ENCODE measurements at places on chromosomes 7 and 10.

GRCh38 chr10:121598263-121599249, at the start of gene FGFR2:
Gene FGFR2, minus strand, starts transcription at chr10:121598444. Its CDS starts 4,627 bp downstream, at chr10:121593817.
- peak; percentile 16 for DNase-seq

DNA sequence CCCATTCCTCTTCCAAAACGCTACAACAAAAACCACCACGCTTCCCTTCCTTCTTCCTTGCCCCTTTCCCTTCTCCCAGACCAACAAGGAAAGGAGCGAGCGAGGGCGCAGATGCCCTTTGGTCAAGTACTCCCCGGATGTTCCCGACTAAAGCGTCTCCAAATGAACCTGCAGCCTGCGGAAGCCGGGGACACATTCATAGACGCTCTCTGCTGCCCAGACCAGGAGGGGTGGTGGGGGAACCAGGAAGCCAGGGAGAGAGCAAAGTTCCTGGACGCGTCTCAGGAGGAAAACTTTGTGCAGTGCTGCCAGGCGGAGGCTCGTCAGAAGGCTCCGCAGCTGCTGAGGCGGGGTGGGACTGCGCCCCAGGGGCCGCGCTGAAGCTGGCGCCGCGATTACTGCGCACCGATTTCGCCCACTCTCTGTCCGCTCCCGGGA, 754 bp downstream of the SEMA3D start:
- DNase-seq, result peak; percentile 41

GRCh38 chr10:62708569-62708968, 96.0 kb upstream of the ADO start:
- DNase-seq, result no peak

DNA sequence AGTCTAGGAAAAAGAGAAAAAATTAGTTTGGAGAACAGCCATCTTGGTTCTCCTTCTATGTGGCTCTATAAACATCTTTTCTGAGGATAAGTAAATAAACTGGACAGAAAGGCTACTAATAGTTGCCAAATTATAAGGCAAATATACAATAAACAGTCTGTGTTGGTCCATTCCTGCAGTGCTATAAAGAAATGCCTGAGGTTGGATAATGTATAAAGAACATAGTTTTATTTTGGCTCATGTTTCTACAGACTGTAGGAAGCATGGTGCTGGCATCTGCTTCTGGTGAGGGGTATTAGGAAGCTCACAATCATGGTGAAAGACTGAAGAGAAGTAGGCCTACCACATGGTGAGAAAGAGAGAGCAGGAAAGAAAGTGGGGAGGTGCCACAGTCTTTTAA, 209.7 kb downstream of the MACC1 start:
- DNase-seq, result no peak

DNA sequence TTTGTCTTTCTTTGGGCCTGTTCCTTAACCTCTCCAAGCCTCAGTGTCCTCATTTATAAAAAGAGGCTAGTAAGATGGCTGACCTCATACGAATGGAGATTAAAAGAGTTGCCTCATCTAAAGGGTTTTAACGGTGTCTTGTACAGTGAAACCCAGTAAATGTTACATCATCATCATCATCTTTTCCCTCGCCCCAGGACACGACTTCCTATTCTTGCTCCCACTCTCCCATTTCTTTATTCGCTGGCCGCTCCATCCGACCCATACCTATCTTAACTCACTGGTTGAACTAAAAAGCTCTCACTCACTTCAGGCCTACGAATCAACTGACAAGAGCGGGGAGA, 554 bp downstream of the FRA10AC1 start:
- no peak for DNase-seq

DNA sequence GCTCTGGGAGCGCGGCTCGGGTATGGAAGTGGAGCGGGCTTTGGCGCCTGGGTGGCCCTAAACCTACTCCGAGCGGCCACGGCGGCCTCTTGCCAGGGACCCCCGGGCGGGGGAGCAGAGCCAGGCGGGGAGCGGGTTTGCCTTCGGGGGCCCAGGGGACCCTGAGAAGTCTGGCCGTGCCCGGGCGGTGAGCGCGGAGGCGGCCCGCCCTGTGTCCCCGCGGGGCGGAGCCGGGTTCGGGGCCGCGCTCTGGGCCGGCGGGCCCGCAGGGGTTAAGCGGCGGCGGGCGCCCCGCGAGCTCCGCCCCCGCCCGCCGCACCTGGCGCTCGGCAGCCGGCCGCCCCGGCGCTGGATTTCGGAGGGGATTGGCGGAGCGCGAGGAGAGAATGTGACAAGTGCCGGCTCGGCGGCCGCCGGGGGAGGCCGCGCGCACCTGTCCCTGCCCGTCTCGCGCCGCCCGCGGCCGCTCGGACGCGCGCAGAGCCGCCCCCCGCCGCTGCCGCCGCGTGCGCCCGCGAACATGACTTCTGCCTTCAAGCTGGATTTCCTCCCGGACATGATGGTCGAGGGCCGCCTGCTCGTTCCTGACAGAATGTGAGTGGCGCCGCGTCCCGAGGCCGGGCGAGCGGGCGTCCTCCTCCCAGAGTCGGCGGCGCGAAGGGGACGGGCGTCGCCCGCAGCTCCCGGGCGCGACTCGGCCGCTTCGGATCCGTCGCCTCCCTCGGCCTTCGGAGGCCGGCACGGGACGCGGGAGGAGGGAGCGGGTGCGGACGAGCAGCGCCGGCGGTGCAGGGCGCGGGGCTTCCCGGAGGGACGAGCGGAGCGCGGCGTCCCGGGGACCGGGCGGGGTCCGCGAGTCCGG, at the start of gene CELF2:
CELF2 (plus strand) TSS at position 303 of the 862 bp plus-strand sequence; CDS start at position 521, 218 bp downstream.
- DNase-seq, result peak; percentile 29

GRCh38 chr10:79375321-79376077, 28.2 kb downstream of the PPIF start:
- DNase-seq, result no peak

GRCh38 chr7:136230210-136230609, 253.1 kb upstream of the MTPN start:
- no peak for DNase-seq

- DNase-seq, result no peak
Measured at GRCh38 chr10:52187521-52188258, 126.4 kb upstream of the DKK1 start.

GRCh38 chr7:151687523-151688235, 168.0 kb upstream of the RHEB start:
- DNase-seq, result no peak

- no peak for DNase-seq
Measured at GRCh38 chr10:120278069-120278468, 179.0 kb upstream of the PLPP4 start.

DNA sequence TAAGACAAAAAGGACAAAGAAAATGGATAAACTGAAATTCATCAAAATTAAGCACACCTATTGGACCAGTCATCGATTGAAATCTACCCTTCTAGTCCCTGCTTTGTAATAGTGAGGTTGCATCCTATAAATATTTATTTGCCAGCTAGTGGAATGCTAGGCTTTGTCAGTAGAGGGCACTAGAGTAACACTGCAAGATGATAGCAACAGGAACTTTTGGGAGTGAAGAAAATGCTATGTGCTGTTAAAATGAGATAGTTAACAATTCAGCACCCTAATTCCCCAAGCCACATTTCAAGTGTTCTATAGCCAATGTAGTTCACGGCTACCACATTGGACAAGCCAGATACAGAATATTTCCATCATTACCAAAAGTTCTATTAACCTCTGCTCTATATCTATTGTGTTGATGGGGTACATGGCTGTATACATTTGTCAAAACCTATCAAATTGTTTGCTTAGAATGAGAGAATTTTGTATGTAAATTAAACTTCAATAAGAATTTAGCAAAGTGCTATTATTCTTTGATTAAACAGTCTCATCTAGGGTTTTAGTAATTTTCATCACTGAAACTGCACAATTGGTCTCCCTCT, 69.8 kb downstream of the LSMEM1 start:
- peak; percentile 31 for DNase-seq

DNA sequence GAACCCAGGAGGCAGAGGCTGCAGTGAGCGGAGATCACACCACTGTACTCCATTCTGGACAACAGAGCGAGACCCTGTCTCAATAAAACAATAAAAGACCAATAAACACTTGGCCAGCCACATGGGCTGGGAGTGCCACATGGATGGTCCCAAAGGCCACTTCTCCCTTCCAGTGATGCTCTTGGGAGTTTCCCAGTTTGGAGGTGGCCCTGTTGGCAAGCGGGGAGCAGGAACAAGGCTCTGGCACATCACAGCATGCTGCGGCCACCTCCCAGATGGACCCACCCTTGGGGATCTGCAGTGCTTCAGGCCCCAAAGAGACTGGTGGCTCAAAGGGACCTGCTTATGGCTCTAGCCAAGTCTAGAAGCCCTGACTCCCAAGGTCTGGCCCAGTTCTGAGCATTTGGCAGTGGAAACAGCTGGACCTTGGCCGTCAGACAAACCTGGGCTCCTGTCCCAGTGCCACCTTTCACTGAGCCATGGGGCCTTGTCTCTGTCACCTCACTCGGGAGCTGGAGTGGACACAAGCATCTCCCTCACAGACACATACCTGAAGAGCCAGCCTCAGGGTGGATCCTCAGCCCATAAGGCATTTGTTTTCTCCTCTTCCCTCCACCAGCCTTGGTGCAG, 91.7 kb downstream of the COL13A1 start:
- DNase-seq, result no peak

GRCh38 chr10:75127471-75127870, 16.0 kb downstream of the SAMD8 start:
- no peak for DNase-seq

DNA sequence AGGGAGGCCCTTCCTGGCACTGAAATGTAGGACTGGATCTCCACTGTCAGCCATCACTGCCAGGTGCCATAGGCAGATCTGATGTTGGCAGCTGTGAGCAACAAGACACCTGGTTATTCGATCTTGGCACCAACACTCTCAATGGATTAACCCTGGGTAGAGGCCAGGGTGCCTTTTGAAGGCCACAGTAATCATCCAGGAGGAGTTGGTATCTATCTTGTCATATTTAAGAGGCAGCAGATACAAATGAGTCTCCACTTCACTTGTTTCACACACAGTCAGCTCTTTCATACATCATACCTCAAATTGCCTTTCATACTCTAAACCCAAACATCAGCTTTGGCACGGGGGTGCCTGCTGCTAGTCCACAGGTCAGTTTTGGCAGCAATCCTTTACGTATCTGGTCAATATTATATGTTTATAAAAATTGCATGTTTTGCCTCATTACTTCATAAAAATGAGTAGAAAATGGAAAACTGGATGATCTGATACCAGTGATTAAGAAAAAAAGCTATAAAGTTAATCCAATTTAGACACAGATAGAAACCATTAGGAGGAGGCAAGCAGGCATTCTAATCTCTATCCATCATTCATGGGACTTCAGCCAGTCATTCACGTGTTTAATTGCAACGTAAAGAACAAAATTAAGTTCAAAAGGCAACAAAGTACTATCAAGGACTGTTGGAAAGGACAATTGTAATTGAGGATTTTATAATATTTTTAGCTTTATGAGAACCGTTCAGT, 12.7 kb upstream of the CACUL1 start:
- DNase-seq, result no peak

DNA sequence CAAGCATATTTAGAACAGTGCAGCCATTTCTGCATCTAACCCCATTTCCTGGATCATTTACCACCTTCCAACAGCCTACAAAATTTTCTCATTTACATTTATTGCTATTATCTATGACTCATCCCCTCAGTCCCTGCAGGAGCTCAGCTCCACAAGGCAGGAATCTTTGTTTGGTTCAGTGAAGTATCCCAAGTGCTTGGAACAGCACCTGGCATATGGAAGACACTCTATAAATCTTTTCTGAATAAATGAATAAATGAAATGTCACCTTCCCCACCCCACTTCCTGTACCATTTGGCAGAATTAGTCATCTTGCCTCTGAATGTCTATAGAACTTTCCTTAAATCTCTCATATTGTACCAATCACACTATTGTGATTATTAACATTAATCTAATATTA, 110.7 kb downstream of the HIP1 start:
- no peak for DNase-seq

- DNase-seq, result no peak
Measured at GRCh38 chr7:32501522-32501921, 6.2 kb downstream of the AVL9 start.

GRCh38 chr7:27140126-27140857, 3.2 kb downstream of the HOXA5 start:
- no peak for DNase-seq

- DNase-seq, result peak; percentile 72
Measured at GRCh38 chr7:151060416-151061212, 1.2 kb downstream of the SLC4A2 start.

GRCh38 chr7:123348690-123349089, 148.9 kb upstream of the SLC13A1 start:
- DNase-seq, result no peak

DNA sequence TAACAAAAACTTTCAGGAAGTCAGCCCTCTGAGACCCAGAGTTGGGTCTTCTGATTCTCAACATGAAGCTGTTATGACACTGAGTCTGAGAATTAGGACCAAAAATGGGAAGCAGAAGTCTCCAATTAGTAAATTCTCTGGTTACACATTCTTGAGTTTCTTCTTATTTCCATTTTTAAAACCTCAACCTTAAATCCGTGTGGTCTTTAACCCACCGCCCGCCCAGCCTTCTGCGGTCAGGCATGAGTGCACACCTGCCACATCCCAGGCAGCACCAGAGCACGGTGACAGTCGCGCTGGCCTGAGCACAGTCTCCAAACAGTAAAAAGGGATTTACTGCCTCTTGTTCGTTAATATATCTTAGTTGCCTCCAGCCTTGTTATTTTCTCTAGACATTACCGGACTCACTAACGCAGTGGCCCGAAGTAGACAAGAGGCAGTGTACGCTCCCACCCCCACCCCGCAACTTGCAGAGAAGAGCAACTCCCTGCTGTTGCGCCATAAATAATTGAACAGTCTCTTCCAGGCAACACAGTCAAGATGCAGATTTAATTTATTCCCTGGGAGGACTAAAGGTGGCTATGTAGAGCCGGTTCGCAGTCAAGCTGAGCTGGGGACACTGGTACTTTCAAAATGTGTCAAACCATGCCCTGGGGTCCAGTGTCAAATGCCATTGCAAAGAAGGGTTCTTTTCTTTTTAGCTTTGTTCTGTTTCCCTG, 147.0 kb upstream of the CELF2 start:
- no peak for DNase-seq

GRCh38 chr10:46233181-46233580, 53.6 kb upstream of the ANTXRL start:
- no peak for DNase-seq

GRCh38 chr10:72253578-72253977, 20.1 kb upstream of the DDIT4 start:
- DNase-seq, result no peak

DNA sequence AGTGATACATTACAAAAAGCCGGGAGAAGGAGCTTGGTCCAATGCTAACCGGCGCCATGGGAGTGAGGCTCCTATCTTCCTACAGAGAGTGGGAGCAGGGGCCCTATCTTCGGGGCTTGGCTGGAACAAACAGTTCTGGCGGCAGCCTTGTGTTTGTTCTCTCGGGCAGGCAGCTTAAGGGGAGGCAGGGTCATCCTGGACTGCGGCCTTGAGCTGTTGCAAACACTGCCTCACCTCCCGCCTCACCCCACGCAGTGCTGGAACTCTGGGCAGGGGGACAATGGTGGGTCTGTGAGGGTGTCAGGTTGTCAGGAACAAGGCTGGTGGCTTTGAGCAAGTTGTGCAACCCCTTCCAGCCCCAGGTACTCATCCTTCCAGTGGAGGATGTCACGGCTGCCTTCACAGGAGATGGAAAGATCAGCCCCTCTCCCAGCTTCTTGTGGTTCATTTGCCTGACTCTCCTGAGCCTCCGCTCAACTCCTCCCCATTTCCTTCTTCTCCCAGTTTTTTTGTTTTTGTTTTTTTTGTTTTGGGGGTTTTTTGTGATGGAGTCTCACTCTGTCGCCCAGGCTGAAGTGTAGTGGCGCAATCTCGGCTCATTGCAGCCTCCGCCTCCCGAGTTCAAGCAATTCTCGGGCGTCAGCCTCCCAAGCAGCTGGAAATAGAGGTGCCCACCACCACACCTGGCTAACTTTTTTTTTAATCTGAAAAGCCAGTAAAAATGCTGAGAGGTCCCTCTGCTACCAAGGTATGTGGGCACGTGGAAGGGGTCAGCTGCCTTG, 57.4 kb downstream of the SPOCK2 start:
- no peak for DNase-seq

- DNase-seq, result peak; percentile 16
Measured at GRCh38 chr7:33982425-33982786, 77.1 kb downstream of the BMPER start.

Measured in NCI-H526 (cell line).